ENCODE measurements at places on chromosomes 3 and 15.

- DNase-seq, result no peak
Measured at GRCh38 chr3:177881351-177881750, 654.9 kb upstream of the KCNMB2 start.

- DNase-seq, result no peak
Measured at GRCh38 chr3:45518376-45519135, 76.0 kb upstream of the LIMD1 start.

- peak; percentile 65 for DNase-seq
Measured at GRCh38 chr3:196711838-196712513, at the start of the genes CEP19 and PIGX. TSS of gene CEP19 (minus strand) at chr3:196712250. CDS start at chr3:196708657, 3,593 bp downstream. TSS of gene PIGX (plus strand) at chr3:196712377.

GRCh38 chr3:33883538-33883950 lies 85.1 kb downstream of the PDCD6IP start:
- no peak for DNase-seq

DNA sequence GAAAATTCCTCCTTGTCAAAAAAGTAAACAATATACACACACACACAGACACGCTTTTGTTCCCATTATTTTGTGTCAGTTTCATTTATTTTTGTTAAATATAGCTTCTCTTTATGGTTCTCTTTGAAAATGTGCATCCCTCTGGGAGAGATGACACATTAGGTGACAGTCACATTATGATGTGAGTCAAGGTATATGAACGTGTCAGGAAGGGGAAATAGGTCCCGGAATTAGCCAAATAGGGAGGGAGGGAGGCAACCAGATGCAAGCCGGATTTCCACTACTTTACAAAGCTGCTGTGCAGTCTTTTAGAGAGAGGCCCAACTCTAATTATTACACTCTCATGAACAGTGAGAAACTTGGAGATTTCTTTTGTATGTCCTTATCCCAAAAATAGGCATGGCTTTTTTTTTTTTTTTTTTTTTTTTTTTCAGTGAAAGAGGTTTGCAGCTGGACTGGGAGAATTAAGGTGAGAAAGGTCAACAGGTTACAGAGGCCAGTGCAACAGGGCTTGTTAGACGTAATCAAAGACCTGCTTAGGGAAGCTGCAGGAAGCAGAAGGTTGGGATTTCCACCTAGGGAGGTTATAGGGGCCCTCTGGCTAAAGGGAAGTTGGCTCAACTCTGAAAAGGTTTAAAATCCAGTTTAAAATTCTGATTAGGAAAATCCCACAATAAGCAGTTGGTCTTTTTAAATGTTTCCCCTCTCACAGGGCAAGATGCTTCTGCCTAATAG lies 240.5 kb upstream of the UBE2E1 start:
- DNase-seq, result no peak

GRCh38 chr3:42714171-42714852 lies 11.7 kb upstream of the HHATL start:
- DNase-seq, result no peak

GRCh38 chr15:101023501-101024072 lies 104.4 kb downstream of the LRRK1 start:
- DNase-seq, result no peak

- no peak for DNase-seq
Measured at GRCh38 chr3:105246536-105246935, 120.2 kb upstream of the ALCAM start.

GRCh38 chr3:42886294-42886822 lies 10.7 kb upstream of the CYP8B1 start:
- DNase-seq, result no peak

DNA sequence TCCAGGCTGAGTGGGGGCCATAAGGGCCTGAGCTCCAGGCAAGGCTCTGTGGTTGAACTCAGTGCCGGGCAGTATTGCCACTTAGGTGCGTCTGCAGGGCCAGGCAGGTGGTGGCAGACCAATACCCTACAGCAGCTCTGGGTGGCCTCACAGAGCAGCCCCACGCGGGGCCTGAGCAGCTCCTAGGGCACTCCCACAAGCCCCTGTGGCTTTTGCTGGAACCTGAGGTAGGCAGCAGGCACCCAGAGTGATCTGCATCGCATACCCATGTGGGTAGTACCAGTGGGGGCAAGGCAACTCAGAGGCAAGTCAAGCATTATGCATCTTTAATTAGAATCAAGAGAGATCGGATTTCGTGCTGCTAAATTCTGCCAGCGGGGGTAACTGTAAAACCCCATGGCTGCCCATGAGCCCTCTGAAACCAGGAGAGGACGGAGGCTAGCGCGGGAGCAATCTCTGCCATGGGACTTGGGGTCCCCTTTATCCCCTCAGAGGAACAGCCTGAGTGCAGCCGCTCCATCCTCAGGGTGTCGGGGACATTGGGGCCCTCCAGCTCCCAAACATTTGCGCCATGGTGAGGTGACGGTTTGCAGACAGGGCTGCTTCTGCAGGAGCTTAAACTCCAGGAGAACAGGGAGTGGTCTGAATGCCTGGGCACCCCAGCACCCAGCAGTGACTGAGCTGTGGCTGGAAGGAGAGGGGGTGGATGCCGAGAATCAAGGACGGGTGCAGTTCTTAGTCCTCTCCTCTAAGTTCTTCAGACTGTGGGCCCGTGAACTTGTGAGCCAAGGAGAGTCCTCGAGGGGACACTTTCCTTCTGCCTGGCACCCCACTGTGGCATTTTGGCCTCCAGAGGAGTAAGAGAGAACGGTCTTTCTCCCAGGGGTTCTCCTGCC lies 62.4 kb upstream of the PCSK6 start:
- no peak for DNase-seq

GRCh38 chr15:95577927-95578326 lies 752.6 kb upstream of the NR2F2 start:
- DNase-seq, result no peak

- no peak for DNase-seq
Measured at GRCh38 chr3:100277255-100277800, 16.5 kb downstream of the TBC1D23 start.

DNA sequence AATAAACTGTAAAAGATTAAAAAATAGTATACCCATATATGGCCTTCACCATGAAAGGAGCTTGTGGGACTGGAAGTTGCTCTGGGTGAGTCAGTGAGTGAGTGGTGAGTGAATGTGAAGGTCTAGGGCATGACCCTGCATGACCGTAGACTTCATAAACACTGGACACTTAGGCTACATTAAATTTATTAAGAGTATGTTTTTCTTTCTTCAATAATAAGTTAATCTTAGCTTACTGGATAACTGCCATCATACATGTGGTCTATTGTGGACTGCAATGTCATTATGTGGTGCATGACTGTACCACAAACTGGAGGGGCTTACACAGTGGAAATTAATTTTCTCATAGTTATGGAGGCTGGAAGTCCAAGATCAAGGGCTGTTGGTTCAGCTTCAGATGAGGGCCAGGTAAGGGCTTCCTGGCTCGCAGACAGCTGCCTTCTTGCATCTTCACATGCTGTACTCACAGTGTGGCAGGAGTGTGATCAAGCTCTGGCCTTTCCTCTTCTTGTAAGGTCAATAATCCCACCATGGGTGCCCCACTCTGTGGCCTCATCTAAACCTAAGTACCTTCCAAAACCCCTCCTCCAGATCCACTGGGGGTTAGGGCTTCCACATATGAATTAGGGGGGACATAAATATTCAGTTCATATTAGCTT lies 40.8 kb upstream of the PRR23E start:
- no peak for DNase-seq

GRCh38 chr3:182879031-182879611 lies 85.8 kb downstream of the ATP11B start:
- DNase-seq, result no peak

Data from stimulated activated CD8-positive, alpha-beta memory T cell treated with anti-CD3 and anti-CD28 coated beads, Interleukin-4, amount 100 ng/mL, for 4 hours (primary cell).